NCI-H1436 (cell line): ENCODE measurements at places on chromosomes 12 and 14.

DNA sequence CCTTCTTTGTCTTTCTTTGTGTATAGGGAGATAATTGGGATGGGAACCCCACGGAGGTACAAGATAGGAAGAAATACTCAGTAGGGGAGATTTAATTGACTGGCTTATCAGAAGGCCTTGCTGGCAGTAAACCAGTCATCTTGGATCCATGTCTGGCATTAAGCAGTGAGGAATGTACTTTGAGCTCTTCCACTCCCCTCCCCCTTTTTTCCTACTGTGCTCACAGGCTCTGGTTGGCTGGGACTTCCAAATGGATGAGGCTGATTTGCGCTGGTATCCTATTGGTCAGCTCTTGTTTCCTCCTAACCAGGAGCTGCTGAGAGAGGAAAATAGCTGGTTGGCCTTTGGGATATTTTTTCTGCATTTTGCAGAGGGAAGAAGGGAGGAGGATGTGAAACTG lies 24.7 kb downstream of the NGDN start:
- DNase-seq = no peak

- no peak for DNase-seq
These were observed 39.6 kb upstream of the PIK3C2G start for GRCh38 chr12:18221726-18222125.

DNA sequence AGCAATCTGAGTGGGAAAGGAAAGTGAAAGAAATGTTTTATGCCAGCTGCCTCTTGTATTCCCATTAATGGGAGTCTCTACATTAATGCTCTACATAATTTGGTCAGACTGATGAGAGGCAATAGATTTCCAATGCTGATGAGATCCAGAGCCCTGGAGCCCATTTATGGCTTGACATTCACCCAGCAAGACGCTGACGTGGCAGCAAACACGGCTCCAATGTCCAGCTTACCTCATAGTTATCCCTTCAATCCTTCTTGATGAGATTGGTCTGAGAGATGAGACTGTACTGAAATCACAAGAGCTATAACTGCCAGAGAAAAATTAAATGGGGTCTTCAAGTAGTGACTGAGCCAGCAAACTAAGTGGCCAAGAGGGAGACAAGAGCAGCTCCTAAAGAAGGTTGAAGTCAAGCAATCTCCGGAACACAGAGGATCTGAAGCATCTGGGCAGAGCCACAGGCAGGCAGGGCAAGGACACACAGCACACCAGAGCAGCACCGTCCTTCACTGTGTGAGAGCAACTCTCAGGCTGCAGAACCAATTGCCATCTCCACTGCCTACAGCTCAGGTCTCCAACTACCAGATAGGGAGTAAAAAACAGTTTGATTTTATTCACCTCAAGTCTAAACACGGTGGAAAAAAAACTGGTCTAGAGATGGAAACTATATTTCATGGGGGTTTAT lies 7.3 kb upstream of the MYO1A start:
- DNase-seq = no peak

DNA sequence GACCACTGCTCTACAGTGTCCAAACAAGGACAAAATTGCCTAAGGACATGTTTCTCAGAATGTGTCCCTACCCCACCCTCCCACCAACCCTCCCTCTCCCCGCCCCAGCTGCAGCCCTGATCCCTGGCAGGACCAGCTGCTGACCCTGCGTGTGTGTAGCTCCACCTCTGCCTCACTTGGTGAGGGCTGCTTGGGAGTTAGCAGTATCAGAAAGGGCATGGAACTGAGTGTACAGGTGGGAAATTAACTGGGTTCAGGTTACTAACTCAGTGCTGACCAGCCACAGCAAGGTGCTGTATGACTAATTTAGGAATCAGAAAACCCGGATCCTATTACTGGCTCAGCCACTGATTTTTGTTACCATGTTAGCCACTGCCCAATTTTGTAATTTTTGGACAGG lies 11.3 kb upstream of the PLEKHD1 start:
- DNase-seq = no peak

- DNase-seq = no peak
These were observed 1019.2 kb downstream of the BCL11B start for GRCh38 chr14:98252820-98253219.

DNA sequence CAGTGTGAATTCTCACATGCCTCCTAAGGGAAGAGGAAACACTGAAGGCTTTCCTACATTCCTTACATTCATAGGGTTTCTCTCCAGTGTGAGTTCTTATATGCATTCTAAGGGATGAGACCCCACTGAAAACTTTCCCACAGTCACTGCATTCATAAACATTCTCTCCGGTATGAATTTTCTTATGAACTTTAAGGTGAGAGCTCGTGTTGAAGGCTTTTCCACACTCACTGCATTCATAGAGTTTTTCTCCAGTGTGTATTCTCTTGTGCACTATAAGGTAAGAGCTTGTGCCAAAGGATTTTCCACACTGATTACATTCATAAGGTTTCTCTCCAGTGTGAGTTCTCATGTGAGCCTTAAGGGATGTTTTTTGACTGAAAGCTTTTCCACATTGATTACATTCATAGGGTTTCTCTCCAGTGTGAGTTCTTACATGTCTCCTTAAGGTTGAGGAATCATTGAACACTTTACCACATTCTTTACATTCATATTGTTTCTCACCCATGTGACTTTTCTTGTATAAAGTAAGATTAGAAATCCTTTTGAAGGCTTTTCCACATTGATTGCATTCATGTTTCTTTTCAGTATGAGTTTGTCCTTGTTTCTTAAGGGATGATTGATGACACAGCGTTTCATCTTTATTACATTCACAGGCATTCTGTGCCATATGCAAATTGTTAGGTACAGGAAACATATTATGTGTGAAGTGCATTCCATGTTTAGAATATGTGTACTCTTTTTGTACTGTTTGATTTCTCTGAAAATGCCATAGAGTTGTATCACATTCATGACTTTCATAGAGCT lies 9.5 kb downstream of the ZNF891 start:
- no peak for DNase-seq

GRCh38 chr12:123829561-123829960 lies 67.5 kb downstream of the DNAH10 start:
- DNase-seq = no peak

GRCh38 chr14:54686219-54686870 lies 119.4 kb downstream of the SAMD4A start:
- no peak for DNase-seq

DNA sequence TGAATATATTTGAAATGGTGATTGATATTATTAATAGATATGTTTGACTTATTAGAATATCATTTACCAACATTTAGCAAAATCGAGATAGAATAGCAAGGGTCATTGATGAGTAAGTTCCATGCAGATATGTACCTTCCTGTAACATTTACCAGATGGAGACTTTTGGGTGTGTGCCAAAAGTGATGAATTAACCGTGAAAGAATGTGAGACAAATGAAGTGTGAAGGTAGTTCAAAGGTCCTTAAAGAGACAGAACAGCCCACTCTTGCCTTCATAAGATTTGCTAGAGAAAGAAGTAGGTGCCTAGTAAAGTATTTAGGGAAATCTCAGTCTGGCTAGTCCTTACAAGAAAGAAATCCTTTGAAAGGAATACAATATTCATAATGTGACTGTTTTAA lies 45.5 kb downstream of the FGD4 start:
- no peak for DNase-seq

DNA sequence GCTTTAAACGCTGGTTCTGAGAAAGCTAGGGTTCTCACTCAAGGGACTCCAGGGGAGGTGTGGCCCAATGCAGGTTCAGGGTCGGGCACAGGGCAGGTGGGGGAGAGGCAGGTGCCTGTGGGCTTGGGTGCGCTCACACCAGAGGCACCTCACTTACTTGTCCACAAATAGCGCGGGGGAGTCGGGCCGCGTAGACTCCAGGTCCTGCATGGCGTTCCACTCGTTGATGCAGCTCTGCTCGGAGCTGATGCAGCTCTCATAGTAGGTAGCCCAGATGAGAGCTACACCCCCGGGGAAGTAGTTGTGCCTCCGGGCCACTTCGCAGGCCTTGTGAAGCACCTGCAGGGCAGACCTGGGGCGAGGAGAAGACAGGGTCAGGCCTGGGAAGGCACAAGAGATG lies 49.9 kb downstream of the SSH1 start:
- DNase-seq = no peak
